Stimulated activated CD8-positive, alpha-beta memory T cell treated with anti-CD3 and anti-CD28 coated beads, Interleukin-15, amount 100 ng/mL, for 4 hours (primary cell): ENCODE measurements at places on chromosomes 4 and X.

- DNase-seq = no peak
These were observed 1.2 kb downstream of the CD38 start for GRCh38 chr4:15779306-15779705.

GRCh38 chr4:122099896-122100295, 52.2 kb upstream of the BLTP1 start:
- DNase-seq = no peak

- no peak for DNase-seq
These were observed 996.1 kb upstream of the PABPC4L start for GRCh38 chr4:135197641-135198040.

- no peak for DNase-seq
These were observed 35.9 kb downstream of the ADGRG4 start for GRCh38 chrX:136336623-136337022.

DNA sequence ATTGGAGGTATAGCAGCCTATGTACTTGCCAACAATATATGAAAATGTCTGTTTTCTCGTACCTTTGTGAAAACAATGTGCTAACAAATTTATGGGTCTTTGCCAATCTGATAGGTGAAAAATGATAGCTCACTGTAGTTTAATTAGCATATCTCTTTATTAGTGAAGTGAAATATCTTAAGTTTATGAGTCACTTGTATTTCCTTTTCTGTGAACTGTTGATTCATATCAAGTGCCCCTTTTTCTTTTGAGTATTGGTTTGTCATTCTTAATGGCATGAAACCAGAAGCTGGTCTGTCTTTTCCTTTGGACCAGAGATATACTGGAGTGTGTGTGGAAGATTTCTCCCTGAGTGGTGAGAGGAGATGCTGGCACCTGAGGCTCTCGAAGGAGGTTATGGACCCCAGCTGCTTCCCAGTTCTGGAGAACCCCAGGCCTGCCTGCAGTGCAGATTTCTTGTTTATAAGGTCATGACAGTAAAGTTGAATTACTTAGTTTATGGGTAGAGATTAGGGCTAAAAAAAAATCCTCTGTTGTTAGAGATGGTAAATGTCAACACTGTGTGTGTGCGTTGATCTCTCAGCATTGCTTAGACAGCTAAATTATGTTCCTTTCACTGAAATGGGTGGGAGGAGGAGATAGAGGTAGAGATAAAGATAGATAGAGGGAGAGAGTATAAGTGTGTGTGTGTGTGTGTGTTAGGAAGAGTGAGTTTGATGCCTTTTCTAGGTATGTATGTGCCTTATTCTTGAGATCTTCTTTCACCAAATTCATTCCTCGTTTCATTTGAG, 89.9 kb downstream of the REPS2 start:
- DNase-seq = no peak

DNA sequence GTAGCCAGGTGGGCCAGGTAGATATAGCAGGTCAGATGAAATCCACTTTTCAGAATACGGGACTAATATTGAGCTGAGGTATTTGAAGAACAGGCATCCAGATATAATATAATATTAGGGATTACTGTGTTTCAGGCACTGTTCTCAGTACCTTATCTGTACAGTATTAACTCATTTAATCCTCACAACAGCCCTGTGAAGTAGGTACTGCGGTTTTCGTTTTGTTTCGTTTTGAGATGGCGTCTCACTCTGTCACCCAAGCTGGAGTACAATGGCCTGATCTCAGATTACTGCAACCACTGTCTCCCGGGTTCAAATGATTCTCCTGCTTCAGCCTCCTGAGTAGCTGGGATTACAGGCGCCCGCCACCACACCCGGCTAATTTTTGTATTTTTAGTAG, 129.6 kb downstream of the IL1RAPL2 start:
- DNase-seq = no peak

DNA sequence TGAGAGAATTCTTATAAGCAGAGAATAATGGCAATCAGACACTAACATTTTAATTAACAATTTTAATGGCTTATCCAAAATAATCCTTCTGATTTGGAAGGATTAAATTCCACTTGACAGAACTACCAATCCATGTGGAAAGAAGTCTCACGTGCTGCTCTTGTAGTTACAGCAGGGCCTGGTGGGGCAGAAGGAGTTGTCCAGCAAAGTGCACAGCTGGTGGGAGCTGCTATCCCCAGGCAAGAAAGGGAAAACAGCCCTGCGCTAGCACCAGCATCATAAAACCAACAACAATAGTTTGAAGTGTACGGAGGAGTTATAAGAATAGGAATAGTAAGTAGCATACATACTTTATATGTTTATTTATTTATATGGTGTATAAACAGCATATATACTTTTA, 127.4 kb upstream of the TRIM2 start:
- DNase-seq = no peak

GRCh38 chr4:182800216-182800515, 117.0 kb downstream of the DCTD start:
- DNase-seq = no peak
